GM03348 (cell line): ENCODE measurements at places on chromosomes 7 and 10.
A peak's percentile ranks its signal among the peaks of the same experiment; 100 is the strongest.

DNA sequence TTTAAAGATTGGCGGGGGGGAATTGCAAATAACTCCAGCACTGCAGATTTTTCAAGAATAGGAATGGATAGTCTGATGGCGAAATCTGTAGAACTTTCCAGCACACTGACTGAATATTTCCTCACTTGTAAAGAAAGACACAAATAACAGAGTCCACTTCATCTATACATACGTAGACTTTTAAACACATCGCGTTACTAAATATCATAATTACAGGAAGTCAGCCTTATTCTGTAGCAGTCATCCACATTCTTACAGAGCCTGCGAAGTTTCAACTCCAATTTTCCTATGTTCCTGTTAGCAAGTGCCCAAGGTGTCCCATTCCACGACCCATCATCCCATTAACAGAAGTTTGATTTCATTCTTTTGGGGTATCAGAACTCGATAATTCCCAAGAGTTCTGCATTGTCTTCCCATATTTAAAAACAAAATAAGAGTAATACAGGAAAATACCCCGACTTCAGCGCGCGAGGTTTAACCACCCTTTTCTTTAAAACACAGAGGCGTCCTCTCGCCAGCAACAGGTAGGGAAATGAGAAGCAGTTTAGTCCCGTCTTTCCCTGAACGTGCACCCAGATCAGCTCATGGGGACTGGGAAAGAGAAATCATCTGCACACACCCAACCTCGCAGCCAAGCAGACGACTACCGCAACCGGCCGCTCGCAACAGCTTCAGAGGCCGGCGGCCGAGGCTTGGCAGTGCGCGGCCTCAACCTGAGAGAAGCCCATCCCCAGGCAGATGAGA lies 880 bp downstream of the HERC4 start:
- DNase-seq, result peak; percentile 3

- DNase-seq, result no peak
Measured at GRCh38 chr7:7673240-7673550, 32.6 kb downstream of the UMAD1 start.

DNA sequence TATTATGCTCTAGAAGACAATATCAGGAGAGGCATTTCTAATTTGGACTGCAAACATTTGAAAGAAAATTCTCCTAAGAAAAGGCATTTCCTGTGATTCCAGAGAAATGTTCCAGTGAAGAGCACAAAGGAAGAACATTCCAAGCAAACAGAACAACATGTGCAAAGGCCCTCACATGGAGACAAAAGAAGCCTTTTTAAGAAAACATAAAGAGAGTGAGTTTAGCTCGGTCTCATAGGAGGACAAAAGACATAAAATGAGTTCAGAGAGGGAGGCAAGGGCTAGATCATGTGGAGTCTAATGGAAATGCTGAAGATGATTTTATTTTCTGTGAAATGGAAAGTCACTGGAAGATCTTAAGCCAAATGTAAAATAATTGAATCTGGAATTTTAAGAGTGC lies 269.8 kb upstream of the HGF start:
- no peak for DNase-seq

DNA sequence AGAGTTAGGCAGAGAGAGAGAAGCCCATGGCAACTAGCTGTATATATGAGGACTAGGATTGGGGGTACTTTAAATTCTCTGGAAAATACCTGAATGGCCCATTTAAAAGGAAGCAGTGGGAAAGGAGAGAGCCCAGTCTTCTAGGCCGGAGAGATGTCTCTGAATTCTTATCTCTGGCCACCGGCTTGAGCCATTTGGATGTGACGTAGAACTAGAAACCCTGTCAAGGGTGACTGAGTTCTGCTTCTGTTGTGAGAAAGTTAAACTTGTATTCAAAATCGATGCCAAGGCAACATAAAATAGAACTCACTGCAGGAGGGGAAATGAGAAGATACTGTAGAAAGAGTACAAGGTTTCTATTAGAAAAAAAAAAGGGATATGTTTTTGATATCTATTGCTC lies 6.3 kb upstream of the GSTK1 start:
- DNase-seq, result no peak

DNA sequence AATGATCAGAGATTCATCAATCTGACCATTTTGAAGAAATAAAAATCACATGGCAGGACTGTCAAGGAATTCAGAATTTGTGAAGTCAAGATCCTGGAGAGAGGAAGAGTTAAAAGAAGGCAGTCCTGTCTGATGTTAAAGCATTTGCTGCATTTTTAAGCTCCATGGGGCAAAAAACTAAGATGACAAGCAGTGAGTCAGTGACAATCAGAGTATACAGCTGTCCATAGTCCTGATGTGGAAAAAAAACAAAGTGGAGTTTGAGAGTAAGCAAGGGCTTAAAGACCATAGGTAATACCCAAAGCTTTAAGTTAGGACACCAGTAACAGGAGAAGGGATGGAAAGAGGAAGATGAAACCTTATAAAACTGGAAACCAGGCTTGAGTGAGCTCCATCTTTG lies 412.7 kb upstream of the ANKRD30A start:
- DNase-seq, result no peak

- DNase-seq, result no peak
Measured at GRCh38 chr7:27603813-27604212, 58.9 kb downstream of the HIBADH start.

- no peak for DNase-seq
Measured at GRCh38 chr7:38893061-38893460, 15.9 kb downstream of the VPS41 start.

DNA sequence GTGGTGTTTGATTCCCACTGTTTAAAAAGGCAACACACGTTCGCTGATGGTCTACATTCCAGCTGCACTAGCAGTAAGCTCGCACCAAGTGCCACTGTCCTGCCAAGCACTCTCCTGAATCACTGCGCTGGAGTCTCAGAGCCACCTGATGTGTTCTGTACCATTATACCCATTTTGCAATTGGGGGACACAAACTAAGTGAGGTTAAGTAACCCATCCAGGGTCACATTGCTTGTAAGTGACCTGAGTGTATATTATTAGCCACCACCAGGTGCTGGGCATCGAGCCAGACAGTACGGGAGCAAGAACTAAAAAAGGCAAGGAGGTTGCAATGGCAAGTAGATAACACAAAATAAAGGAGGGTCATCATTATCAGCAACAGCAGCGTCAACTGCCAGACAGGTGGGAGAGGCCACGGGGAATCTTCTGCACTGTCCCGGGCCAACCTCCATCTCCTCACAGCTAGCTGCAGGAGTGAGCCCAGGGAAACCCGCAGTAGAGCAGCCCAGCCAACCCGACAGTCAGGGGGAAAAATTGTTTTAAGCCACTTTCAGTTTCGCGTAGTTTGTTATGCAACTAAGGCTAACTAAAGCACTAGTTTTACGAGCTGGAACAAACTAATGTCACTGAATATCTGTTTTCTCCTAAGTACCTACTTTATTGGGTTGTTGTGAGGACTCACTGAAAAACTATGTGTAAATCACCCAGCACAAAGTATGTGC lies 712 bp upstream of the CPVL start:
- DNase-seq, result no peak

GRCh38 chr10:74754381-74754821 lies 72.0 kb upstream of the KAT6B start:
- DNase-seq, result no peak

- no peak for DNase-seq
Measured at GRCh38 chr7:24119852-24120251, 164.1 kb upstream of the NPY start.

GRCh38 chr10:50417886-50418830 lies 166.8 kb upstream of the ASAH2 start:
- DNase-seq, result peak; percentile 93

DNA sequence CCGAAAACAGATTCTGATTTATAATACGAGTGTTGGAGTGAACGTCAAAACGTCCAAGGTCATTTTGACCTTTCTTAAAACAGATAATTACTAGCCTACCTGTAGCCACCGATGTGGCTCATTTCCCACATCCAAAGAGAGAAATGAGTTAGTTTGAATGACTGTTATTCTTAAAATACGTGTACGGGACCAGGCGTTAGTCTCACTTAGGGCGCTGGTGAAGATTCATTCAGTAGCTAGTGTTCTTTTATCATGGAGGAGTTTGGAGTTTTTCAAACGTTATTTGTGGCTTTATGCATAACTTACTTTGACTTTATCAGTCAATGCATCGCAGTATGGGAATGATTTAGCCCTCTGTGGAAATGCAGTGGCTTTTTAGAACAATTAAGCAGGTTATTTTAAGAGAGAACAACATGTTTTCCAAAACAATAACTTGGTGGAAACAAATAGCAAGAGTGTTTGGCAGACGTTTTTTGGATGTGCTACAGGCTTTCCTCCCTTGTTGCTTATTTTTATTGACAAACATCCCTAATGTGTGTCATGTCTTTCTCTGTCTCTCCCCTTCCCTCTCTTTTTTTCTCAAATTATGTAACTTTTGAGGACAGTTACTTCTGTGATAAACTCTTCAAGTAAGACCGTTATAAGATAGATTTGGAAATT lies 1.6 kb downstream of the BICC1 start:
- peak; percentile 3 for DNase-seq

DNA sequence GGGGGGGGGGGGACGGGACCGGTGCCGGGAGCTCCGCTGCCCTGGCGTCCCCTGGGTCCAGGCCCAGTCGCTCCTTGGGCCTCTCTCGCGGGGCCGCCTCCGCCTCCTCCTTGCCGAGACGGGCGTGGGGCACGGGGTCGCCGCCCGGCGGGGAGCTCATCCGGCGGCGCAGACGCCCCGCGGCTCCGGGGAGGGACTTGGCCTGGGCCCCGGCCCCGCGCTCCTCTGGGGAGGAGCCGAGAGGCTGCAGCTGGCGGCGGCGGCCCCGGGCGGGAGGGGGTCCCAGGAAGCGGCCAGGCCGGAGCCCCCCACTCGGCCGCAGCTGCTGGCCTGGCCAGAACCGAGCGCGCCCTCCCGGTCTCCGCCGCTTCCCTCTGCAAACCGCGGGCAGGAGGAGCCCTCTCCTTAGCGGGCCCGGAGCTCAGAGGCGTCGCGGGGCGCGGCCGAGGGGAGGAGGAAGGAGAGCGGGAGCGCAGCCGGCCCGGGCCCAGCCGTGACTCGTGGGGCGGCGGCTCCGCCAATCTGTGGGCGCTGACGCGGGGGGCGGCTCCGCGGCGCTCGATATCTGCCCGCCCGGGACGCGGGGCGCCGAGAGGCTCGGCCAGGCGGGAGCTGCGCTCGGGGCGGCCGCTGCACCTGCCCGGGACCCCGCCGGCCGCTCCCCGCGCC lies at the start of gene FAM20C:
Gene FAM20C, plus strand, starts transcription at position 591 of the 669 bp plus-strand sequence. CDS start 629 bp downstream, outside the sequence.
- peak; percentile 98 for DNase-seq

- DNase-seq, result no peak
Measured at GRCh38 chr7:8236780-8237407, 25.1 kb downstream of the ICA1 start.

GRCh38 chr7:12422554-12423320 lies 19.1 kb upstream of the VWDE start:
- peak; percentile 8 for DNase-seq

DNA sequence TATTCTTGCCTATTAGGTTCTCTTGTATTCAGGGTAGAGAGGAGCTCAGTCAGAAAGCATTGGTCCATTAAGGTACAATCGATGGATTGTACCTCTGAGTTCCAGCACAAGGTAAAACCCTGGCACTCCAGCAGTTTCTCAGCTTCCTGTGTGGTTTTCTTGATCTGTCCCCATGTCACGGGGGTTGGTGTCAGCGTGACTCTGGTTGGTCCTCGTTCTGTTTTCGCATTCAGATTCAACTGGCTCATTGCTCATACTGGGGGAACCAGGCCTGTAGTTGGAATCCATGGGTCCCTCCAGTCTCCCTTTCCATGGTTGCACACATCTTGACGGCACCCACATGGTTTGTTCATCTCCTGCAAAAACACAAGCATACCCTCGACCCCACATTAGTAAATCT lies 32.7 kb upstream of the RASGEF1A start:
- DNase-seq, result no peak

DNA sequence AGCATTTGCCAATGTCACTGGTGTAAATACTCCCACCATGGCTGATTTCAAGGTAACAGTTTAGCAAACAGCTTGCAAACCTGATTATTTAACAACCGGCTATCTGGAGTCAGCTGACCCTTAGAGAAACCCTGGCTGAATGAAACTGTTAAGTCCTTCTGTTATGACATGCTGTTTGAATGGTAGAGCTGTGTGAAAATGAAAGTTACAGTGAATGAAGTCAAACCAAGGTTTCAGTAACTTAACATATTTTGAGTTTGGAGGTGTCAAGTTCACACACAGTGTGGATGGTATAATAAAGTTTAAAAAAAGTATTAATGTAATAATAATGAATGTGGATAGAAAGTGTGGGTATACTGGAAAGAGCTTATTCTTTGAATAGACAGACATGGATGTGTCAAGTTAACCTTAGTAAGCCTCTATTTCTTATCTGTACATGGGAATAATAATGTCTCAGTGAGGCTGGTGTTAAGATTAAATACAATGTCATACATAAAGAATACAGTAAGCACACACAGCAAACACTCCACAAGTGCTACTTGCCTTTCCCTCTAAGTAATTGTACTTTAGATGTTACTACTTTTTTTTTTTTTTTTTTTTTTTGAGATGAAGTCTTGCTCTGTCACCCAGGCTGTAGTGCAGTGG lies 150.4 kb downstream of the TAX1BP1 start:
- DNase-seq, result no peak

DNA sequence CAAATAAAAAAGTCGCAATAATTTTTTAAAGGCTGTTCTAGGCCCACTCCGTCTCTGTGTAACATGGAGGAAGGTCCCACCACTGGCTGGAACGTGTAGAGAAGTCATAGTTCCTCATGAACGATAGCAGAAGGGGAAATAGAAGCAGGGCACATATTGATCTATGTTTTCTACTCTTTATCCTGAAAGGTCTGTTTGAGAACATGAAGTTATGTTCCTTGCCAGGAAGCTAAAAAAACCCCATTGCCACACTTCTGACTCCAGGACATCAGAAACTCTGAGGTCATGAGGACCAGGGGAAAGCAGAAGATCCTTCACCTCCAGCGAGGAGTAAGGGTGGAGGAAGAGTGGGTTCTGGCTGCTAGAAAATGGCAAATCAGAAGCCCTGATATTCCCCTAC lies 10.8 kb downstream of the ANKRD22 start:
- DNase-seq, result no peak

GRCh38 chr7:142030848-142031247 lies 35.2 kb downstream of the MGAM start:
- DNase-seq, result no peak

DNA sequence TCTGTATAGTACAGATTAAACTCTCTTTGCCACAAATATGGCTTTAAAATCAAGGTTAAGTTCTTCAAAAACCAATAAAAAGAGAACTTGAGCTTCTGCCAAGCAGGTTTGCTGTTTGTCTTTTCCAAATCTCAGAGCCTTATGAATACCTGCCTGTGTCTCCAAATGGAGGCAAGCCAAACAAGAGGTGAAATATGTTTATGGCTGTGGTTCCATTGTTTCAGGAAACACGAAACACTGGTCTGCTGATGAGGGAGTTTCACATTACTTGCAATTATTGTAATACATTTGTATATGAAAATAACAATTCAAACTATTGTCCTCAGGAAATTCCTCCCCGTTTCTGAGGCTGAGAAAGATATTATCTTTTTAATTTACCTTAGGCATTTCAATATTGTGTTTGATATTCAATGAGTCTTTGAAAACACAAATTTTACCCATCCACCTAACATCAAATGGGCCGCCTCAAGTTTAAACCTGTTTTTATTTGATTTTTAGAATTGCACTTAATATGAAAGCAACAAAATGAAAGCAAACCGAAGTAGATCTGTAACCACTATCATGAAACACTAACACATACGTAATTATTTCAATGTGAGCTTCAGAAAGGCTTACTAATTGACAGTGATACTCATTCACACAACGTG lies 359.3 kb downstream of the HGF start:
- no peak for DNase-seq

- no peak for DNase-seq
Measured at GRCh38 chr7:4202954-4203353, 479.1 kb upstream of the FOXK1 start.
